ENCODE measurements at places on chromosomes 2 and 18.

- no peak for DNase-seq
Observed at GRCh38 chr2:227194219-227194618, 29.8 kb downstream of the COL4A3 start.

DNA sequence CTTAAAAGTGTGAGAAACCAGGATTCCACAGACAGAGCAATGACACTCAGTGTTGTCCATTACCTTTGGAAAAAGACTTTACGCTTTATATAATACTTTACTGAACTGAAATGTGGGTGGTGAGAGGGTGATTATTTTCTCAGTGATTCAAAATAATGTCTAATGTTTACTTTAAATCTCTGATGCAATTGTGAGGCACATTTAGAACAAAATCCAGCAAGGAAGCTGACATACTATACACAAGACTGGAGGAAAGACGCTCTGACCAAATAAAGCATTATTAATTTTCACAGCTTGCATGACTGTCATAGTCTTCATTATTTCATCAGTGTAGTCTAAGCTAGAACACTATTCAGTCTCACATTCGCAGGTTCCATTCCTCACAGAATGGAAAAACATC is 34.1 kb upstream of the STAT1 start:
- DNase-seq, result no peak

- no peak for DNase-seq
Observed at GRCh38 chr2:218852911-218853667, 6.5 kb upstream of the WNT6 start.

DNA sequence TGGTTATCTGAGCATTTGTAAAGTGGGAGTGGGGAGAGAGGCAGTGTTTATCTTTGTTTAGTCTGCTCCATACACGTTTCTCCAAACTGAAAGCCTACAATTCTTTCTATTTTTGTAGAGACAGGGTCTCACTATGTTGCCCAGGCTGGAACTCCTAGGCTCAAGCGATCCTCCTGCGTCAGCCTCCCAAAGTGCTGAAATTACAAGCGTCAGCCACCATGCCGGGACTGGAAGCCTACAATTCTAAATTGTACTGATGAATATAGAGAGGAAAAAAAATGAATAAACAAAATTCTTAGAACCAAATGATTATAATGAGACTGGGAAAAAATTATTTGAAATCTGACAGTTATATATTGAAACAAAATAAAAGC is 1.4 kb upstream of the ZFAND2B start:
- DNase-seq, result no peak

GRCh38 chr2:231918501-231919330 is 7.5 kb downstream of the NPPC start:
- no peak for DNase-seq

DNA sequence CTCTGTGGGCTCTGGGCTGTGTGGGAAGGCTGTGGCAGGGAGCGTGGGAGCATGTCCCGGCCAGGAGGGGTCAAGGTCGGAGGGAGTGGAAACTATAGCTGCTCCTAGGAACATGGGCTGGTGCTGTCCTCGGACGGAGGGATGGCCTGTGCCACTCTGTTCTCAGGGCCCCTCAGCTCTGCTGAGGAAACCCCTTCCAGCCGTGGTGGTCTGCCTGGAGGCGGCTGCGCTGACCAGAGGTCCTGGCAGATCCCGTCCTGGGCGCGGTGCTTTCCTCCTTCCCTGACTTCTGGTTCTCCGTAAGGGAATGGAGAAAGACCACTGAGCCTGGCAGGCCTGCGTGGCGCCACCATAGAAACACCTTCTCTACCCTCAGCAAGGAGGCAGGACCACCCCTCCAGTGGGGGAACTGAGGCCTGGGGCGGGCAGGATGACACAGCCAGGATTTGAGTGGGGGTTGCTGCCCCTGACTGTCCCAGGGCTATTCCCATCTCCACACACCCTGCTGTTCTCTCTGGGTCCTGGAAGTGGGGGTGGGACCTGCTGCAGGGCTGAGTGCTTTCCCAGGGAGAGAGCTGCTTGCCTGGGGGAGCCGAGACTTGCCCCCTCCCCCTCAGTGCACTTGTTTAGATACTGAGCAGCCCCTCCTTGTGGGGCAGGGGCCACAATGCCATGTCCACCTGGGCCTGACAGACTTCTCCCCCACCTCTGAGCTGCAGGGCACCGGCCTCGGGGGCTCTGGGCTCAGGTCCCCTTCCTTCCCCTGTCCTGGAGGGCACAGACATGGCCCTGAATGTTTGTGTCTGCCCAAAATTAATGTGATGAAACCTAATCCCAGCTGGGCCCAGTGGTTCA is 301.0 kb upstream of the HS6ST1 start:
- no peak for DNase-seq

DNA sequence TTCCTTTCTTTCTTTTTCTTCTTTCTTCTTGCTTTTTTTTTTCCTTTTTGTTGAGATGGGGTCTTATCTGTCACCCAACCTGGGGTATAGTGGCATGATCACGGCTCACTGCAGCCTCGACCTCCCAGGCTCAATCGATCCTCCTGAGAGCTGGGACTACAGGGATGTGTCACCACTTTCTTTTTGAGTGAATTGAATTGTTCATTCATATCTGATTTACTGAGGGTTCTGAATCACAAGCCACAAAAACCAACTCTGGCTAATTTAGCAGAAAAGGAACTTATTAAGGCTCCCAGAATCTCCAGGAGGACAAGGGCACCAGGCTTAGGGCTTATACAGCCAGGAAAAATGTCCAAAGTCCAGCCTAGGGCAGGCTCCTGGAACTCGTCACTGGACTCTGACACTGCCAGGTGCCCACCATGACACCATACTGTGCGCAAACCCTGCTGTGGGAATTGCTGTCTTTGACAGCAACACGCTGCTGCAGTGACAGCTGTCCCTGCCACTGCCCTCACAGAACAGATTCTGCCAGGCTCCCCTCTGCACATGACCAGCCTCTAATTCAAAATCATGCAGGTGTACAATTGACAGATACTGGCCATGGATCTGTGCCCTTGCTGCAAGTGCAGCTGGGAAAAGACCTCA is 42.9 kb upstream of the EML6 start:
- DNase-seq, result no peak

DNA sequence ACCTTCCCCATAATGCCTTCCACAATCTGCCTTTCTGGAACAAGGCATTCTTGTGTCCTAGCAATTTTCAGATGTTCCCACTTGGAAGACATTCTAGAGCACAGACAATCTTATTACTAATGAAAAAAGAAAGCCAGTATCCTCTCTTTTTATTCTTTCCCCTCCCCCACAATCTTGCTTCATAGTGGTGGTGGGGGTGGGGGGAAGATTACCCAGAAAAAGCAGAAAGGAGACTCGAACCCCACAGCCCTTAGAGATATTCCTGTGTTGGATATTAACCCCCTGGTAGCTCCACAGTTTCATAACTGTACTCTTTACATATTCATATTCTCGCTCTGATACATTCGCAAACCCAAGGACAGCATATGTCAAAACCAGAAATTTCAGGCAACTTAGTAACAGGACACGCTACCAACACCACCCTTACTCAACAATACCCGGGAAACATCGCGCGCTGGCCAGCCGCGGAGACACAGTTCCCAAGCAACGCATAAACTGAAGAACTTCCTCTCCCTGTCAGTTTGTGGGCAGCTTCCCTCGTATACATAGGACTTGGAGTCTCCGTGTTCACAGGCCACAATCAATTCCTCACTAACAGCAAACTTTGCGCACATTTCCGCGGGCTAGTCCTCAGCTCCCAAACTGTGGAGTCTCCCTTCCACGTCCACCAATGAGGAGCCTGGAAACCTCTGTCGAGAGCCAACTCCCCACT is 793 bp downstream of the NR4A2 start:
- DNase-seq, result no peak

DNA sequence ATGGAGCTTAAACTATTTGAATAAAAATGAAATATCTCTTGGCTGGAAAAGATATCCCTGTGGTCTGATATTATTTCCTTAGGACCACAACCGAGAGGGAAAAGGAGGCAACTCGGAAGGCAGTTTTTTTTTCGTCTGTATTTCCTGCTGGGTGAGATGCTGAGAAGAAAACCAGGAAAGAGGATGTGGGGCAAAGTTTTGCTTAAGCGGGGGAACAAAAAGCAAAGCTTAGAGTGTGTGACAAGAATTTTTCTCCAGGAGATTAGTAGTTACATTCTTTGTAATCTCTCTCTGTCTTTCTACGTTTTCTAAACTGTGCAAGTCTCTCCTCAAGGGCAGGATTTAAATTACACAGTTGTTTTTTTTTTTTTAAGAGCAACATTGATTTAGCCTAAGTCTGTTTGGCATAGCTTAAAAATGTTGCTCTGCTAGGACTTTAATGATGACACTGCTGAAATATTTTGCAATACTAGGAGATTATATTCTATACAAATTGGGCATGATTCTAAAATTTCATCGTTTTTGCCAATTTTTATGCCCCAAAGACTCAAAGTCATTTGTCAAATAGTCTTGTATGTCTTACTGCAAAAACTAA is 258.5 kb downstream of the KCNS3 start:
- DNase-seq, result no peak

- no peak for DNase-seq
Observed at GRCh38 chr2:156657809-156658208, 221.6 kb downstream of the GPD2 start.

- DNase-seq, result no peak
Observed at GRCh38 chr2:64615844-64616536, 37.7 kb downstream of the SERTAD2 start.

- DNase-seq, result no peak
Observed at GRCh38 chr2:72562451-72563153, 263.2 kb downstream of the EXOC6B start.

DNA sequence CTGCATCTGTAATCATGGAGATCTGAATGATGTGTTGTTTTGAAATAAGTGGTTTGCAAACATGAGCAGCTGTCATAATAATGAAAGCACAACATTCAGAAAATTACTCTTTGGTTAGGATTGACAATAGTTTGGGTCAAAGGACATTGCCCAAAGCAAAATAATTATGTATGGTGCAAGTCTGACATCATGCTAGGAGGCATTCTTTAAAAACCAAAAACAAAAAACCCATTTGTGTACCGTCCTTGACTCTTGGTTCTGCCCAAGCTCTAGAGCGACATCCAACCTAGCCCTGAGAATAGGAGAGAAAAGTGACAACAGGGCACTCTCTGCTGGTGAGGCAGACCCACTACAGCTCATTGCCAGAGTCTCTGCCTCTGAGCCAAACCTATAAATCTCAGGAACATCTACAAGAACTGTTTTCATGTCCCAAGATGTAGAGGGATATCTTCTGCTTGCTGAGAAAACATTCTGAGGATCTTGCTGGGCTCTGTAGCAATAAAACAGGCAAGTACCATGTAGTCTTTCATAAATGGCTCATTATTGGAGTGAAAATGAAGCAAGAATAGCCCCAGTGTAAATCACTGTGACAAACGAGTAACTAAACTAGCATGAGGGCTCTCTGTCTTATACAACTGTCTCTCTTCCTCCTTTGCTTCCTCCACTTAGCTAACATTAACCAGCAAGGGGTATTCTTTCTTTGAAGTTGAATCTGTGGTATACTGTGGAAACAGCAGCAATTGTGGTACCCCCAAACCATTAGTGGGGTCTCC is 266.8 kb upstream of the CXCR4 start:
- DNase-seq, result no peak

DNA sequence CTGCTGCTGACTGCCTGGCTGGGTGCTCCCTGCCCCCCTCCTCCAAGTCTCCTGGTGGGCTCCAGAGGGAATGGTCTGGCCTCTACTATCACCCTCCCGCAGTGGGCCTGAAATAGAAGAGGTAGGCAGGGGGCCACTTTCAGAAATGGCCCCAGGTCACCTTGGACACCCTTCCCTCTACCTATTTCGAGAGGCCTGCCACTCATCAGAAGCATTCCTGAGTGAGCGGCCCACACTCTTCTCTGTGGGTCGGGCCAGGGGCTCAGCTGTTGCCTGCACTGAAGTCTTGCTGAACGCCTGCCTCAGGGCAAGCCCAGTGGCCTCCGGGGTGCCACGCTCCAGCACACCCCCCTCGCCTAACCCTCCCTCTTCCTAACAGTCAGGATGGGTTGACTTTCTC is 124.9 kb downstream of the TNS1 start:
- no peak for DNase-seq

DNA sequence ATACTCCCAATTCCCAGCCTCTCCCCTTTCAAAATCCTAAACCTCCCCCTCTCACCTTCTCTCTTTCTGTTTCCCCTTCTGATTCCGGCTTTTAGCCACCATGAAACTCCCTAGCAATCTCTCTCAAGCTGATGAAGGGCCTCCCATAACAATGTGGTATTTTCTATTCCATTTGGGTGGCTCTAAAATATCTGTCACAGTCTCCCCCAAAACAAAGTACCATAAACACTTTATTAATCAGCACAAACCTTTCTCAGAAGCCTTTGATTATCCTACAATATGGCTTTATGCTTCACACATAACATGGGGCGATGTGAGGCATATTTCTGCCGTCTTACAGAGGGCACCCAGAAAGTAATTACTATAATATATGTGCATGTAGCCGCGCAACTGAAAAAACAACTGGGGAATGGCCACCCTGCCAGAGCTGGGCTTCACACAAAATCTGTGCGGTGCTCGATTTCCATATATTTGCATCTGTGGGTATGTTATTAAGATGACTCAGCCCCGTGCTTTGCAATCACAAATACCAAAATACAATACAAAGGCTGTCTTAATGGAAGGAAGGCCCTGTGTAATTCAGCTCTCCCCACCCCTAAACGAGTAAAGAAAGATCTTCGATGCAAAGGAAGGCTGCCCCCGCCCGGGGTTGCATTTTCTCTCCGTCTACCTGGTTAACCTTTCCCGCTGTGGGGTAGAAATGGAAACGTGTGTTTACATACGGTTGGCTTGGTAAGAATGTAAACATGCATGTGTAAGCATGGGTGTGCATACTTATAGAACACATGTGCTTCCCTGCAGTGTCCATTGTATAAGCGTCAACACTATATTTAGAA is 81.4 kb downstream of the CELF4 start:
- DNase-seq, result no peak

- no peak for DNase-seq
Observed at GRCh38 chr2:66576311-66576560, 141.3 kb downstream of the MEIS1 start.

DNA sequence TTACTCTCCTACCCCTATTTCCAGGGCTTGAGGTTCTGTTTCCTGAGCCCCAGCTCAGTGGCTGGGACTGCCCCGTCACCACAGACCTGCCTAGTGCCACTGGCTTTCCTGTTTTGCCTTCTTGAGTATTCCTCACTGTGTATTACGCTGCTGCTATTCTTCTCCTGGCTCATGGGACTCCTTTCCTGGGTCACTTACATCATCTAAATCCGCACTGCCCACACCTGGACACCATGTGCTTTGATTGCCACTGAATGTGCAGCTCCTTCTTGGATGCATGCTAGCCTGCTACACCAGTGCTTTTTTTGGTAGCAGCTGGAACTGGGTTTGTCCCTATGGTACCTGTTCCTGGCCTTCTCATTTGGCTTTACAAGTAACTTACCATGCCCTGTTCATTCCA is 96.6 kb upstream of the PTPRM start:
- DNase-seq, result no peak

Measured in smooth muscle cell of the brain vasculature (primary cell).